Hematopoietic multipotent progenitor cell (in vitro differentiated cells): ENCODE measurements at places on chromosomes 12 and 14. TPM values are rescaled to one million over a fixed set of nuclear protein-coding genes. Genes with fewer than 3 reads are reported as not detected.

TDRD9 gene
- total RNA-seq: 1.6 TPM

SLC39A2 gene
- not detected for total RNA-seq

DNA sequence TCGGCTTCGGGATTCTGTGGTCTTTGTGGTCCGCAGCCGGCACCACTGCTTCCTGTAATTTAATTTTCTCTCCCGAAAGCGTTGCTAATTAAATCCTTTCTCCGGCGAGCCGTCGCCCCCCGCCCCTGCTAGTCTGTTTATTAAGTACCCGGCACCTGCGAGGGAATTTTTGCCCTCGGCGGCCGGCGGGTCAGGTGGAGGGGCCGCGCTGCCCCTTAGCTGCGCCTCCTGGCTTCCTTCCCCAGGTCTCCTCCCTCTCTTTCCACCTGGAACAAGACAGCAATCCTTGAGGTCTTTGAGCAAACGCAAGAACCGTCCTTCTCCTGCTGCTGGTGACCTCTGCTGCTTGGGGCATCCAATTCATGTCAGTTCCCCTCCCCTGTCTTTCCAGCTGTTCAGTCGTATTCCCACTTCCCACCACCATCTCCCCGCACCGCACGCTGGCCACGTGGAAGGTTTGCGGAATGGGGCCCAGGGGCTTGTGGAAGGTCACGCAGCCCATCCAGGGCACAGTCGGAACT, 16.2 kb downstream of the ZDHHC22 start:
- no peak for DNase-seq

DNA sequence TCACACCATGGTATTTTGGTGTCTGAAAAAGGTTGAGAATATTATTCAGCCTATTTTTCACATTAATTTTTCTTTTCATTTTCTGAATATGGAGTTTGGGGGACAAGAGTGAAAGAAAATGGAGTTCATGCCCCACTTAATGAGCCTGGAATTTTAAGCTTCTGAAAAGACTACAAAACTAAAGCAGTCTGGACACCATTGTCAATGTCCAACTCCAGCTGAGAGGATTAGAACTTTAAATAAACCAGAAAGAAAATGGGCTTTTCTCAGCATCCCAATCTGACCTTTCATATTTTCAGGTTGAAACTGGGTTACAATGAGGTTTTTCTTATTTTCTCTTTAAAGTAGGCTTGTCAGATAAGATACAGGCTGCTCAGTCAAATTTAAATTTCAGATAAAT, 207.7 kb downstream of the SLC6A15 start:
- DNase-seq: no peak

KLRC3 gene
- total RNA-seq: not detected

DNA sequence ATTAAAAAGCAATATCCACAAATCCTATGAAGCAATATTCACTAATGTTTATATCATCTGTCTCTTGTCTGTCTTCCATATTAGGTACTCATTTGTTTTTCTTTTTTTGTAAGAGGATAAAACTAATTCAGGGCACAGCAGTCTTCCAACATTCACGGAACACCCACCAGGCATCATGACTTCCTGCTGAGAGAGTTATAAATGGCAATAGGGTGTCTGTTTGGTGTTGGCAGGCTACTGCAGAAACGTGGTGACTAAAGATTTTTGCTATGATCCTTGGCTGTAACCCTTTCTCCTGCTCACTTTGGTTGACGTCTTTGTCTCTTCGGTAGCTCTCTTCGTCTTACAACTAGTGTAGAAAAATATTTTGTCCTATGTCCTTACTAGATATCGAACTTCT, 860.6 kb upstream of the MGAT4C start:
- no peak for DNase-seq

DNA sequence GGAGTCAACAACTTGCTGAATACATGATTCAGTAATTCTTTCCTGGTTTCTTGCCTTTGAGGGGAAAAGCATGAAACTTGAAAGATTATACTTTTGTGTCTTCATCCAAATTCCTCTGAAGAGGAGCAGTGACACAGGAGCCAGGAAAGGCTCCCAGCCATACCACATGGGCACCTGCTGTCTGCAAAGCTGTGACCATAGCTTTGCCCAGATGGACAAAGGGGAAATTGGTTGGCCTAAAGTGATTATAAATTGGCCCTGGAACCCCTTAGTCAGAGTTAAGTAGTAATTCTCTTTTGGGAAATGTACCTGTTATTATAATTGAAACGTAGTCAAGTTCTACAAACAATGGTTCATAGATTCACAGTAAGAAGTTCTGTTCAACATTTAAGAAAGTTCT, 44.3 kb upstream of the DCN start:
- DNase-seq: no peak

FLVCR2 gene
- total RNA-seq: 1.6 TPM

- no peak for DNase-seq
Observed at GRCh38 chr14:99722741-99723140, 38.6 kb downstream of the CYP46A1 start.

- no peak for DNase-seq
Observed at GRCh38 chr12:127896661-127897060, 370.3 kb upstream of the TMEM132C start.

- no peak for DNase-seq
Observed at GRCh38 chr12:727321-727720, 25.1 kb upstream of the WNK1 start.

DBX2 gene
- not detected for total RNA-seq

DNA sequence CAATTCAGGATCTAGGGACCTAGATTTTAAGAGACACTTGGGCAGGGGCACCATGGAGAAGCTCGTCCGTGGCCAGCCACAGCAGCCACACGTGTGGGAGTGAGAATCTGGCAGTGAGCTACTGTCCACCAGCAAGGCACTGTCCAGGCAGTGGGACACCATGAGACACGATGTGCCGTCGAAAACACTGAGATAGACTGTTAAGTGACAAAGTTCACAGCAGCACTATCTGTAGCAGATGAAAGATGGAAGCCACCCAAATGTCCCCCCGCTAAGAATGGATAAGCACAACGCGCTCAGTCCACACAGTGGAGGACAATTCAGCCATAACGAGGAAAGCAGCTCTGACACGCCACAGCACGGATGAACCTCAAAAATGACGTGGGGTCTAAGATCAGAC, 19.7 kb downstream of the RILPL1 start:
- no peak for DNase-seq

DNA sequence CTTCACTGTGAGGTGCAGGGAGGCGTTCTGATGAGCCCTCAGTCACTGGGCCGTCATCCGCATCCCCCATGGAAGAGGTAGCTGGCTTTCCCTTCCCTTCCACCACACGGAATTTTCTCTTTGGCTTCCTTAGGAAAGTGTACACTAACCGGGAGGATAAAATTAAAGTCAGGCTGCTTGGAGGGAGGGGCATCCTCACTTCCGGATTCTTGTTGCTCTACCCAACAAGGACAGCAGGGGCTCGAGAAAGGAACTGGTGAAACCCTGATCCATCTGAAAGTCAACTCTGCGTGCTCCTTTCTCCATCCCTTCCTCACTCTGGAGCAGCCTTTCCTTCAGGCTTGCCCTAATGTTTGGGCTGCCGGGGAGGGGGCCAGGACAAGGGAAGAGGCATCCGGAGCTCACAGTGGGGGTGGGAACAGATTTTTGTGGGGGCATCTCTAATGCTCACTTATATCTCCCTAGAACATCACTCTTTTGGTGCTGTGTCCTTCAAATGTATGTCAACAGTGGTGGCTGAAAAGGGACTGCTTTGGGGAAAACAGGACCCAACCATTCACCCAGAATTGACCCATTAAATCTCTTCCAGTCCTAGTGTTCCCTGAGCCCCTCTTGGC, 101.4 kb upstream of the FKBP4 start:
- DNase-seq: peak; percentile 50

- DNase-seq: no peak
Observed at GRCh38 chr12:14578646-14579045, 11.0 kb upstream of the PLBD1 start.

DNA sequence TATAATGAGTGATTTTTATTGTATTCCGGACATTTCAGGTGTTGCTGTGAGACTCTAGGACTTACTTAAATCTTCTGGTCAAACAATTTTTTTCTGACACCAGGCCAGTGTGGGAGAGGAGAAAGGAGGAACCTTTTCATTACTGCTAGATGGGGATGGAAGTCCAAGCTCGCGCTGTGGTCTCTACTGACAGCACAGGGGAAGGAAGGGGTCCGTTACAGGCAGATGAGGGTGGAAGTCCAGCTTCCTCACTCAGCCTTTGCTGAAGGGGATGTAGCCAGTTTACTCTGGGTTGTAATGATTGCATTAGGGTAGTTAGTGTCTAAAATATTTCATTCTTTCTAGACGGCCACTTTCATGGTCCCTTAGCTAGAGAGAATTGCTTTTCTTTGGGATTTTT, 26.3 kb upstream of the ST8SIA1 start:
- no peak for DNase-seq

- no peak for DNase-seq
Observed at GRCh38 chr14:24958271-24958670, 91.7 kb downstream of the STXBP6 start.

GRCh38 chr12:120367233-120367923, 1.6 kb downstream of the MSI1 start:
- no peak for DNase-seq

ADCK1 gene
- 6.7 TPM for total RNA-seq

DNA sequence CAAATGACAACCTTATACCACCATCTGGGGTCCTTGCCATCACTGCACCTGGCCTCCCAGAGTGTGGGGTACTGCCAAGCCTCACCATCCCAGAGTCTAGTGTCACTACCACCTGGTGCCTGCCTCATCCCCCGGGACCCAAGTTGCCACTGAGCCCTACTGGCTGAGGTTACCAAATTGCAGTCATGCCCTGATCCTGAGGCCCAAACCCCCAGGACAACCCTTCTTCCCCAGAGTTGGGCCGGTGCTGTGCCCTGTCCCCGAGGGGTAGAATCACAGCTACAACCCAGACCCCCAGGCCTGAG, 8.4 kb upstream of the SFSWAP start:
- no peak for DNase-seq

PPTC7 gene
- total RNA-seq: 15.9 TPM

ADAMTS20 gene
- not detected for total RNA-seq

- DNase-seq: no peak
Observed at GRCh38 chr14:61747342-61747741, 14.9 kb upstream of the SNAPC1 start.

- no peak for DNase-seq
Observed at GRCh38 chr14:51079489-51079888, 15.4 kb downstream of the TRIM9 start.

SALL2 gene
- 7.0 TPM for total RNA-seq

GRCh38 chr14:24692382-24693352, 58.7 kb upstream of the GZMB start:
- DNase-seq: no peak

CCDC38 gene
- under 0.01 TPM for total RNA-seq

DNA sequence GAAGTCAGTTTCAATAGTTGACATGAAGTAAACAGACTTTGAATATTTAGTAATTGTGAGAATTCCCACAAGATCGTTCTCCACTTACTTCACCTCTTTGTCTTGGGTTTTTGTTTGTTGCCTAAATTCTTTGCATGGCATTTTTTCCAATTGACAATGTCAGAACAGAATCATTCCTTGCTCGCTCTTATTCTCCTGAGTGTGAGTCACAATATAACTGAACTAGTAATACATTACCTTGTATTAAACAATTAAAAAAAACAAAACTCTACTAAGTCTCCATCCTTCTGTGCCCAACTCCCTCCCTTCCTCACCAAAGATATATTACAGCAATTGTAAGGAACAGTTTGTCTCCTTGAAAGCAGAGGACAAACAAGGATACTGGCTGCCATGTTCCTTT, 638.8 kb upstream of the NOVA1 start:
- no peak for DNase-seq

DNA sequence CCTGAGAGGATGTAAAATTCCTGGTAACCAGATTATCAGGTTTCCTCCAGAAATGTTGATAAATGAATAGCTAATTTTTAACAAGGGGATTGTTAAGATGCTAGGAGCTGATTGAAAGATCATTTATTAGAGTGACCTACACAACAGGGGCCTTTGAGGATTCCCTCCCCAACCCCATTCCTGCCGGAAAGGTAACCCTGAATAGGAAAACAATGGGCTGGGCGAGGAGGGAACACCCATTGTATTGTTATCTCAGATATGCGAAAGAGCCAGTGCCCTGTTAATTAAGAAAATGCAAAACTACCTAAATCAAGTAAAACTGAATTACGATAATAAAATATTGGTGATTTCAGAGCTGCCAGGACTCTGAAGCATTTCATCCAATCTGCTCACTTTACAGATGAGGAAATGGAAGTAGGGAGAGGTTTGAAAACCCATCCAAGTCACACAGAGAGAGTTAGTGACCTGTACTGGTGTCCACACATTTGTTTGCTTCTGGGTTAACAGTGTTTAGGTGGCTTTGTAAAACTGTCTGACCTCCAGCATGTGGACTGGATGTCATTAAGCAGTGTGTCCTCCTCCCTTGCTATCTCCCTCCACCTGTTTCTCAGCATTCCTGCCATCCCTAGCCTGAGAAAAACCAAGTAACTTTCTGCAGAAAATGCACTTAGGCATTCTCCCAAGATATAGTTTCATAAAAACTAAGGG, 214.8 kb downstream of the TTC6 start:
- DNase-seq: no peak

- DNase-seq: no peak
Observed at GRCh38 chr12:26425587-26426260, 230.4 kb downstream of the SSPN start.

IQSEC3 gene
- total RNA-seq: 3.8 TPM

PROX2 gene
- 0.27 TPM for total RNA-seq

- DNase-seq: no peak
Observed at GRCh38 chr12:1890119-1890703, 28.2 kb downstream of the CACNA2D4 start.

CLEC4D gene
- under 0.01 TPM for total RNA-seq

FGF23 gene
- total RNA-seq: not detected

SPATS2 gene
- 11.0 TPM for total RNA-seq

OR5AU1 gene
- total RNA-seq: under 0.01 TPM

EIF2B2 gene
- 45.5 TPM for total RNA-seq

DNA sequence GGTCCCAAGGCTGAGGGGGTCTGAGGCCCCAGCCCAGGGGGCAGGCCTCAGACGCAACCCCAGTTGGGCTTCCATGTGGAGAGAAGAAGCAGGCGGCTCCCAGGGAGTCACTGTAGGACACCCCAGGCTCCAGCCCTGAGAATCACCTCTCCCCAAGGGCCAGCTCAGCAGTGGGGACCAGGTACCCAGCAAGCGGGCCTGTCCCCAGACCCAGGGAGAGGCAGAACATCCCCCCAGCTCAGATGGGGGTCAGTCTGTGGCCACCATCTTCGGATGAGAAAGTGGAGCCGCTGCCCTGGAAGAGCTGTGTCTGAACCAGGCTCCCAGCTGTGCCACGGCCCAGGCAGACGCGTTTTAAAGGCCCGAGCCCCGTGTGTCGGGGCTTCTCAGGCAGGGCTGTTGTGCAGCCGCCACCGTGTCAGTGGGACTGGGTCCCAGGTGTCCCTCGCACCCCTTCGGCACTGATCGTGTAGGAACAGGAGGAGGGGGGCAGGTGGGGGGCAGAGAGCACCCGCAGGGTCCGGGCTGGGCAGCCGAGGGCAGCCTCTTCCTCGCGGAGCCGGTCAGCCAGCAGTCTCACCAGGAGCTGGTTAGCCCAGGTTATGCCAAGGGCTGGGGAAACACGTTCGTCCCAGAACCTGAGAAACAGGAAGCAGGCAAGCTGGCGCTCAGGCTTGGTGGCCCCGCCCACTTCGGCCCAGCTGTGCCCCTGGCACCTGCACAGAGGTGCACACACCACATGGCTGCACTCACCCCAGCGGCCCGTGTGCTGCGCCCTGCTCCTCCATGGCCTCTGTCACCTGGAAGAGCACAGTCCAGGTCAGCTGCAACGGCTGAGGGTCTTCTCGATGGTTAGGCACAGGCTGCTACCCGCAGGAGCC, 16.6 kb downstream of the XRCC3 start:
- DNase-seq: no peak

KRT6C gene
- not detected for total RNA-seq
